Endothelial cell (in vitro differentiated cells): ENCODE measurements at places on chromosomes 1 and 21. TPM values are rescaled to one million over a fixed set of nuclear protein-coding genes. Genes with fewer than 3 reads are reported as not detected.

GRCh38 chr1:159081626-159082025 is 5.1 kb upstream of the AIM2 start:
- no peak for DNase-seq
- peaks cover 4% of the 10 kb centered on the region for H3K36me3 ChIP-seq
- H3K4me1 ChIP-seq, result peaks cover 2% of the 10 kb centered on the region

GRCh38 chr1:90236493-90236892 is 241.6 kb downstream of the ZNF326 start:
- no peaks in the 10 kb centered on the region for H3K4me1 ChIP-seq
- H3K4me3 ChIP-seq, result no peak overlapping the region
- H3K27me3 ChIP-seq, result no peaks in the 10 kb centered on the region
- H3K27ac ChIP-seq, result no peak overlapping the region

DNA sequence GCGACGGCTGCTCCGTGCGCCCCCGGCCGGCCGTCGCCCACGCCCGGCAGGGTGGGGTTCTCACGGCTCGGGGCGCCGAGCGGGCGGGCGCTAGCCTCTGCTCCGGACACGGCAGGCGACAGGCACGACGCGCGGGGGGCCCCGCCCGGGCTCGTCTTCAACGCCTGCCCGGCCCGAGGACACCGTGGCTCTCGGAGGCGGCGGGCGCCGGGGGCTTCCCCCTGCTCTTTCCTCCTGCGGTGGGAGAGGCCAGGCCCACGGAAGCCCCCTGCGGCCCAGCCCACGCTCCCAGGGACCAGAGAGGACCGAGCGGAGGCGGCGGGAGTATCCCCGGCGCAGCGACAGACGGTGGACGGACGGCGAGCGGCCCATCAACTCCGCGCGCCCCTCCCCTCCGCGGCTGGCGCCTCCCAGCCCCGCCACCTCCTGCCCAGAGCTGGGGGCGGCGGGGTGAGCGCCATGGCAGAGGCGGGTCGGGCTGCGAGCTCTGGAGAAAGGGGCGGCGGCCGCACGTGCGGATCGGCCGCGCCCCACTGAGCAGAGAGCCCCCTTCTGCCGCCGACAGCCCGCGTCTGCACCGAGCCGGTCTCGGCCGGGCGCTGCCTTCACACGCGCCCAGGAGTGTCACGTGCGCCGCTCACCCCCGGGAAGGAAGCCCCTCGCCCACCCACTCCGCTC is at the start of the genes SHE and TDRD10:
TSS of gene SHE (minus strand) at position 347 of the 678 bp plus-strand sequence. CDS start 386 bp downstream, outside the sequence.
TSS of gene TDRD10 (plus strand) at position 154 of the 678 bp plus-strand sequence. CDS start 4,685 bp downstream, outside the sequence.
- peaks cover 7% of the 10 kb centered on the region for H3K27me3 ChIP-seq
- H3K36me3 ChIP-seq, result peaks cover 27% of the 10 kb centered on the region
- peak within 1 kb of the TSS; percentile 87 for H3K27ac ChIP-seq
- H3K4me1 ChIP-seq, result peaks cover 47% of the 10 kb centered on the region
- peak within 1 kb of the TSS; percentile 97 for H3K4me3 ChIP-seq

GRCh38 chr1:183388735-183389134 is 29.4 kb downstream of the NMNAT2 start:
- H3K4me1 ChIP-seq, result no peaks in the 10 kb centered on the region
- no peaks in the 10 kb centered on the region for H3K27me3 ChIP-seq
- H3K27ac ChIP-seq, result no peak overlapping the region
- no peaks in the 10 kb centered on the region for H3K36me3 ChIP-seq

Gene C1orf115
- 34.7 TPM for total RNA-seq

DNA sequence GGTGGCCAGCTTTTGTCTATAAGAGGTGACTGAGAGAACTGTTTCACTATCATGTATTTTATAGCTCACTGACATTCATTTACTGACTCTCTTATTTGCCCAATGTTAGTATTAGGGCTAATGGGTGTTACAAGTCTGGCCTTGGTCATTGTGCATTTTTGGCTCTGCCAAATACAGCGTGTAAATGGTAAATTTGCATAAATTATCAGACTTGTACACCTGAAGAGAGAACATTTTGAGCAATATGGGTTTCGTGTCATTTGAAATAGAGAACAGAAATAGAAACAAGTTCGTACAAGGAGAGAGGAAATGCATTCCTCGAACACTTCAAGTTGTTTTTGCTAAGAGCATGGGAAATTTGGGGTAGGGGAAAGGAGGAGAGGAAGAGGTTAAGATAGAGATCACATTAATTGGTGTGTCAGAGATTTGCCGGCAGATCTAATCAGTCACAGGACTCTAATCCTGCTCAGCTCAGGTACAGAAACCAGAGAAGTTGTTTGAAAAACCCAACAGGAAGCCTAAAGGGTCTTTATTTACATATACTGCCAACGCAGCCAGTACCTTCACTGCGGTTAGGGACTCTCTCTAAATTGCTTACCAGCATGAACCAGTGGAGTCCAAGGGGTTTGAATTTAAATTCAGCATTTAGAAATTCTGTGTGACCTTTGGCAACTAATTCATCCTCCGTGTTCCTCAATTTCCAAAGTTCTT is 261.5 kb downstream of the GPATCH2 start:
- no peak overlapping the region for H3K27ac ChIP-seq
- H3K4me3 ChIP-seq, result no peak overlapping the region
- H3K36me3 ChIP-seq, result no peaks in the 10 kb centered on the region
- DNase-seq, result no peak
- H3K4me1 ChIP-seq, result peaks cover 4% of the 10 kb centered on the region
- H3K27me3 ChIP-seq, result no peaks in the 10 kb centered on the region

- no peak for DNase-seq
- no peak overlapping the region for H3K4me3 ChIP-seq
- H3K27me3 ChIP-seq, result peaks cover 6% of the 10 kb centered on the region
These were observed 10.5 kb downstream of the C1orf198 start for GRCh38 chr1:230857822-230858221.

DNA sequence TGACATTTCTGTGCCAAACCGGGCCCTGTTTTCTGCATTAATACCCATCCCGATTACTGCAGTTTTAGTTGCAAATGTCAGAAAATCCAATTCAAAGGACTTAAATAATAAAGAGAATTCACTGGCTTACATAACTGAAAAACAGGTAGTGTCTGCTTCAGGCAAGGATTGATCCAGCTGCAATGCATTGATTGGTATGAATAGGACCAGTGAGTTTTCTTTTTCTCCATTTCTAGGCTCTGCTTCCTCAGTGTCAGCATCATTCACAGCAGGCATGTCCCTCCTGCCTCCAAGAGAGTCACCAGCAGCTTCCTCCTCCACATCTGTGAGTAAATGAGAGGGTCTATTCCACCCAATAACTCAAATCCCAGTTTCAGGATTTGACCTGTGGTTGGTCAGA is 33.7 kb upstream of the ACTL8 start:
- DNase-seq, result no peak
- H3K4me1 ChIP-seq, result no peaks in the 10 kb centered on the region
- no peak overlapping the region for H3K4me3 ChIP-seq
- H3K36me3 ChIP-seq, result no peaks in the 10 kb centered on the region
- no peak overlapping the region for H3K27ac ChIP-seq
